Spleen (tissue), 13 donors: ENCODE measurements at places on chromosomes 3 and 15. TPM values are rescaled to one million over a fixed set of nuclear protein-coding genes. Genes with fewer than 3 reads are reported as not detected.

HIGD2B gene
- polyA plus RNA-seq, result not detected

C3orf70 gene
- 2.5 TPM for polyA plus RNA-seq

SLCO3A1 gene
- 8.0 TPM for polyA plus RNA-seq

NR2E3 gene
- 0.10 TPM for polyA plus RNA-seq

OR4M2 gene
- polyA plus RNA-seq, result not detected

GP9 gene
- 2.2 TPM for polyA plus RNA-seq

POTEB2 gene
- not detected for polyA plus RNA-seq

TFRC gene
- 13.2 TPM for polyA plus RNA-seq

SCAMP2 gene
- 48.1 TPM for polyA plus RNA-seq

SIDT1 gene
- 12.4 TPM for polyA plus RNA-seq

GPR176 gene
- 4.6 TPM for polyA plus RNA-seq

CP gene
- 40.4 TPM for polyA plus RNA-seq

BTLA gene
- polyA plus RNA-seq, result 12.8 TPM

COL6A6 gene
- polyA plus RNA-seq, result 0.26 TPM

GOLGA6L7 gene
- polyA plus RNA-seq, result not detected

PRR20G gene
- not detected for polyA plus RNA-seq

SLC22A13 gene
- polyA plus RNA-seq, result not detected

CSPG5 gene
- polyA plus RNA-seq, result not detected

MCF2L2 gene
- 0.61 TPM for polyA plus RNA-seq

THAP10 gene
- polyA plus RNA-seq, result 0.41 TPM

ACTC1 gene
- polyA plus RNA-seq, result 0.39 TPM

COL6A5 gene
- polyA plus RNA-seq, result not detected

OSBPL10 gene
- 5.3 TPM for polyA plus RNA-seq

SKOR1 gene
- polyA plus RNA-seq, result 0.20 TPM

CHRFAM7A gene
- polyA plus RNA-seq, result 0.91 TPM

FBXO40 gene
- polyA plus RNA-seq, result not detected

SEMA5B gene
- polyA plus RNA-seq, result 0.51 TPM

GRAMD2A gene
- 0.06 TPM for polyA plus RNA-seq

SPINK8 gene
- not detected for polyA plus RNA-seq

SH2D7 gene
- polyA plus RNA-seq, result not detected

TAGLN3 gene
- polyA plus RNA-seq, result not detected

AKAP13 gene
- 59.4 TPM for polyA plus RNA-seq
